Stimulated activated CD8-positive, alpha-beta memory T cell treated with anti-CD3 and anti-CD28 coated beads, Interleukin-7, amount 100 ng/mL, for 1 hour (primary cell): ENCODE measurements at places on chromosomes 11 and 22.

DNA sequence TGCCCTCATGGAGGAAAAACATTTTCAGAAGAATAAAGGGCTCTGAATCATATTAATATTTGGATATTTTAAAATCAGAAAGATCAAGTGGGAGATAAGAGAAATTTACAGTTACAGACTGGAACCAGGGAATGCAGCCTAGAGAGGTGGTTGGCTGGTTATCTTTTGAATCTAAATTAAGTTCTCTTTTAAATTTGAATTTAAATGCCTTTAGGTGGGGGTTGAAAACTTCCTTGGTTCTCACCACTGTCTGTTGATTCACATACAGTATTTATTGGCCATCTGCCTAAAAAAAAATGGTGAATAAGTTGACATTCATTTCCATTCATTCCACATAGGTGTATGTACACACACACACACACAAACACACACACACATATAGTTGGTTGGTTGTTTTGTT is 35.7 kb upstream of the PTPRJ start:
- DNase-seq, result no peak

- DNase-seq, result no peak
Measured at GRCh38 chr11:34317036-34317360, 40.8 kb downstream of the ABTB2 start.

DNA sequence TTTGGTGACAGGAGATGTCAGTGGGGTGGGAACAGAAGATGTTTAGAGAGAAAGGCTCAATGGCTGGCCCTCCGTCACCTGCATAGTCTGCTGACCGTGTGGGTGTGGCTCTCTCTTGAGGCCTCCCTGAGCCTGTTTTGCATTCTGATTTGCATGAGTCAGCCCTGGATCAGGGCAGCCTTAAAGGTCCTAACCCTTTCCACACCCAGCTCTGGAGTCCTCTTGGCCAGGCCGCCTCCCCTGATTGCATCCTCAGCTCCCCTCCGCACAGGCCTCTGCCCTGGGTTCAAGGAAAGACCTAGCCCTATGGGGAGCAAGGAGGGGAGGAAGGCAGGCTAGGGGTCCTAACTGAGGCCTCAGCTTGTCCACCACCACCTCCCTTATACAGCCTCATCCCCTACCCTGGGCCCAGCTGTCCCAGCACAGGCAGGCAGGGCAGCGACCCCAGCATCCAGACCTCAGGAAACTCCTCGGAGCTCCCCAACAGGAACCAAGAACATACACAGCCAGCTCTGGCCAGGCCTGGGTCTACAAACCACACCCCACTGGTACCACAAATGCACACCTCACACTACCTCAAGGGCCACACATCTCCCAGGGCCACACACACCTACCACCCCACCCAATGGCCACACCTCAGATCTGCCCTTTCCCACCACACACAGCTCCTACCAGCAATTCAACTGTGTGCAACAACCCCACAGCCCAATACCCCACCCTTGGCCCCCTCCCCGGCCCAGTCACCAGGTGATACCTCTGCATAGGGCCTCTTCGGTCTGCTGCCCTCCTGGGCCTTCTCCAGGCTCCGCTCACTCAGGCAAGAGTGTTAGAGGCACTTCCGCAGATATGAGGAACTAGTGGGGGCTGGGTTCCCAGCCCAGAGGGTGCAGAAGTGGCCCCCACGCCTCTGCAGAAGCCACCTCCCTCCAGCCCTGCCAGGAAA is 13.7 kb downstream of the ARAP1 start:
- DNase-seq, result no peak

DNA sequence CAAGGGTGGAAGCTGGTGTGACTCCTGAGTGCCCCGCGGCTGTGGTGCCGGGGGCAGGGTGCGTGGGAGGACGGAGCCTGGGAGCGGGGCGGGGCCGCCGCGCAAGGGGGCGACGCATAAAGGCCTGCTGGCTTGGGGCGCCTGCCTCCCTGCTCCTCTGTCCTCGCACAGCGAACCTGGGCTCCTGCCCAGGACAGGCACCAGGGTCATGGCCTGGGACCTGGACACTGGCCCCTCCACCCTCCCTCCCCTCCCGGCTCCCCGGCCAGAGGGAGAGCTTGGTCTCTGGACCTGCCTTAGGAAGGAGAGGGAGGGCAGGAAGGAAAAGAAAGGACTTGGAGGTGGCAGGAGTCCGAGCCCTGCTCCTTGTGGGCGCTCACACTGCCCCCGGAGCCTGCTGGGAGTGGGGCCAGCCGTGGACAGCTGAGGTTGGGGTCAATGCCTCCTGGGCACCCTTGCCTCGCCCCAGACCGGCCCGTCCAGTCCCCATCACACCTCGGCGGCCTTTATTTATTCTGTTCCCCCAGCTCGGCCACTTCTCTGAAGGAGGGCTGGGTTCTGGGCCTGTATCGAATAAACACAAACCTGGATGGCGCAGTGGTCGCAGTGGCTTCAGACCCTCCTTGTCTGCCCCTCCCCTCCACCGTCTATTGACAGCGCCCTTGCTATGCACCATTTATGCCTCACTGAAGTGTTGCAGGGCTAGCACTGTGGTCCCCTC is 8.7 kb downstream of the SLC16A8 start:
- no peak for DNase-seq

DNA sequence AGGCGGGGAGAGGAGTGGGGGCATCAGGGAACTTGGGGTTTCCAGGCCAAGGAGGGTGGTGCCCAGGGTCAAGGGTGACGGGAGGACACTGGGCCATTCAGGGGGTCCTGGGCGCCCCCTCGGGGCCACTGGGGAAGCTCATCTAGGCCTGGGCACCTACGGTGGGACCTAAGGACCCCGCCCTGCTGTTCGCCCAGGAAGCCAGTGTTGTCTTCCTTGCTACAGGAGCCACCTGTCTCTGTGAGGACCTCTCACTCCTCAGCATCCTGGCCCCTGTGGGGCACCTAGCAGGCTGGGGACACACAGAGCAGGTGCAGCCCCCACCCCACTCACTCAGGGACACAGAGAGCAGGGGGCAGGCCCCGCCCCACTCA is 191.6 kb downstream of the IGLL1 start:
- no peak for DNase-seq
